ENCODE measurements at places on chromosomes 2 and 18. TPM values are rescaled to one million over a fixed set of nuclear protein-coding genes. Genes with fewer than 3 reads are reported as not detected.

The KIF1A gene
- polyA plus RNA-seq: 15.8 TPM

The LYPD1 gene
- 4.0 TPM for polyA plus RNA-seq

The SKOR2 gene
- polyA plus RNA-seq: not detected

- no peaks in the 10 kb centered on the region for H3K27me3 ChIP-seq
- no peaks in the 10 kb centered on the region for H3K36me3 ChIP-seq
- no peak for DNase-seq
- H3K4me1 ChIP-seq: no peaks in the 10 kb centered on the region
- H3K4me3 ChIP-seq: no peak overlapping the region
Observed at GRCh38 chr2:182818925-182819324, 47.5 kb downstream of the FRZB start.

- peak; percentile 27 for DNase-seq
- H3K4me3 ChIP-seq: no peak overlapping the region
- no peaks in the 10 kb centered on the region for H3K4me1 ChIP-seq
- H3K27ac ChIP-seq: no peak overlapping the region
Observed at GRCh38 chr2:33108483-33109443, 162.0 kb downstream of the LTBP1 start.

The CCNYL1 gene
- polyA plus RNA-seq: 19.6 TPM

GRCh38 chr2:205270689-205271088 lies 411.6 kb upstream of the NRP2 start:
- H3K36me3 ChIP-seq: no peaks in the 10 kb centered on the region
- no peak for DNase-seq
- no peak overlapping the region for H3K27ac ChIP-seq
- no peaks in the 10 kb centered on the region for H3K4me1 ChIP-seq

DNA sequence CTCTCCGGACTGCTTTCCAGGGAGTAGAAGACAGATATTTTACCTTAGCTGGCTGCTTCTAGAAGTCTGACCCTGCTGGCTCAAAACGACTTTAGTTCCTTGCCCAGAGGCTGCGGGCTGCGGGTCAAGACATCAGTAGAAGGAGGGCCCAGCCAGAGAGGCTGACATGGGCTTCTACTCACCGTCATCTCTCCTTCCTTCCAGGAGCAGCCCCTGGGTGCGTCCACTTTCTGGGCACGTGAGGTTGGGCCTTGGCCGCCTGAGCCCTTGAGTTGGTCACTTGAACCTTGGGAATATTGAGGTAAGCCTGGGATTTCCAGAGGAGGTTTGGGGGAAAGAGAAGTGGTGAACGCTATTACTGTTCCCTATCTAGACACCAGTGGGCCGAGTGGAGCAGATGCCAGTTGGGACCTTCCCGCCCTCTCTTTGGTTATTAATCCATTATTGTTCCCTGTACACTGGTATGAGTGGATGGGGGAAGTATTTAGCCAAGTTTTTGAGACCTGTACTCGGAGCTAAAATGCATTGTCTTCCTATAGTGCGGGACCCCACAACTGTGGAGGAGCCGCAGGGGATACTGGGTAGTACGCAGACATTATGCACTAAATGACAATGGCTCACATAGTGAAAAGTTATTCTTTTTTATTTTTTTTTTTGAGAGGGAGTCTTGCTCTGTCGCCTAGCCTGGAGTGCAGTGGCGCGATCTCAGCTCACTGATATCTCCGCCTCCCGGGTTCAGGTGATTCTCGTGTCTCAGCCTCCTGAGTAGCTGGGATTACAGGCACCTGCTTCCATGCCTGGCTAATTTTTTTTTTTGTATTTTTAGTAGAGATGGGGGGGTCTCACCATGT lies 26.3 kb upstream of the CASP8 start:
- H3K4me3 ChIP-seq: peak overlapping the region; percentile 64
- no peaks in the 10 kb centered on the region for H3K36me3 ChIP-seq
- peak overlapping the region; percentile 98 for H3K27ac ChIP-seq
- peaks cover 29% of the 10 kb centered on the region for H3K4me1 ChIP-seq
- no peaks in the 10 kb centered on the region for H3K27me3 ChIP-seq
- no peak for DNase-seq

DNA sequence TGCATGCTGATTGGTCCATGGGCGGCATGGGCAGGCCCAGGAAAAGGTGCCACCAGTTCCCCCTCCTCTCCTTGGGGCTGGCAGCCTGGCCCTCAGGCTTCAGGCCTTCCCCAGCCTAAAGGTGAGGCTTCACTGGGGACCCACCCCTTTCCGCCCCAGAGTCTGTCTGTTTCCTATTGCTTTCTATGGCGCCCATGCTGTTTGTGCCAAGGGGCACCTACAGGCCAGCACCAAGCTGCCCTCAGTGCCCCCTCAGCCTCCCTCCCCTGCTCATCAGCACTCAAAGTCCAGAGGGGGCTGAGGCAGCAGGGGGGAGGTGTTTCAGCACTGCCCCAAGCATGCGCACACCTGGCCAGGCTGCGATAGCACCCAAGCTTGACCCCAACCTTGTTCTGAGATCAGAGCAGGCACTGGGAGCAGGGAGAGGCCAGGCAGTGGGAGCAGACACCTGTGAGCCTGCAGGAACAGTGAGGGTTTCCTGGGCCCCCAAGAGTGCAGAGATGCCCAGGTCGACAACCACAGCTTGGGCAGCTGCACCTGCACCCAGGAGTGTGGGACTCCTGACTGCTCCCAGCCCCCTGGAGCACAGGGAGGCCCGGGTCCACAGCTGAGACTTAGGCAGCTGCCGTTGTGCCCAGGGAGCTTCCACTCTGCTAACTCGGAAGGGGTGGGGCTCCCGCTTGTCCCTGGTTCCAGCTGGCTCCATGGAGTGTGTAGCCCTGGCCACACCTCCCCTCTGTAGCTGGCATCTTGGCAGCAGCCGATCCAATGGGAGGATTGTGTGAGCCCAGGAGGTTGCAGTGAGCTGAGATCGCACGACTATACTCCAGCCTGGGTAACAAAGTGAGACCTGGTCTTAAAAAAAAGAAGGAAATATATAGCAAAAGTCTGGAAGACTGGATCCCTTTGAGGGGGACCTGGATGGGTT lies 69.1 kb downstream of the NCAPH start:
- H3K27ac ChIP-seq: no peak overlapping the region
- H3K4me3 ChIP-seq: no peak overlapping the region
- peaks cover 4% of the 10 kb centered on the region for H3K4me1 ChIP-seq
- H3K27me3 ChIP-seq: no peaks in the 10 kb centered on the region

The ZNF892 gene
- polyA plus RNA-seq: 1.6 TPM

The ZNF516 gene
- polyA plus RNA-seq: 18.4 TPM

The SLC20A1 gene
- polyA plus RNA-seq: 42.1 TPM

GRCh38 chr18:65852273-65852672 lies 101.5 kb downstream of the CDH7 start:
- H3K27me3 ChIP-seq: no peaks in the 10 kb centered on the region
- DNase-seq: no peak
- H3K4me1 ChIP-seq: no peaks in the 10 kb centered on the region
- no peak overlapping the region for H3K4me3 ChIP-seq
- H3K27ac ChIP-seq: no peak overlapping the region

The OTOS gene
- not detected for polyA plus RNA-seq

The FIGN gene
- polyA plus RNA-seq: 1.3 TPM

- H3K36me3 ChIP-seq: no peaks in the 10 kb centered on the region
- no peaks in the 10 kb centered on the region for H3K4me1 ChIP-seq
- no peaks in the 10 kb centered on the region for H3K27me3 ChIP-seq
- H3K4me3 ChIP-seq: no peak overlapping the region
- DNase-seq: no peak
- H3K27ac ChIP-seq: no peak overlapping the region
Observed at GRCh38 chr18:22663378-22663777, 245.7 kb upstream of the CTAGE1 start.

GRCh38 chr2:68287580-68288441 lies 31.9 kb downstream of the CNRIP1 start:
- H3K27me3 ChIP-seq: peaks cover 7% of the 10 kb centered on the region
- no peak overlapping the region for H3K27ac ChIP-seq
- no peaks in the 10 kb centered on the region for H3K4me1 ChIP-seq
- no peaks in the 10 kb centered on the region for H3K36me3 ChIP-seq

GRCh38 chr18:48959921-48960920 lies 9.5 kb upstream of the SMAD7 start:
- no peaks in the 10 kb centered on the region for H3K27me3 ChIP-seq
- H3K4me1 ChIP-seq: peaks cover 26% of the 10 kb centered on the region
- H3K36me3 ChIP-seq: no peaks in the 10 kb centered on the region

DNA sequence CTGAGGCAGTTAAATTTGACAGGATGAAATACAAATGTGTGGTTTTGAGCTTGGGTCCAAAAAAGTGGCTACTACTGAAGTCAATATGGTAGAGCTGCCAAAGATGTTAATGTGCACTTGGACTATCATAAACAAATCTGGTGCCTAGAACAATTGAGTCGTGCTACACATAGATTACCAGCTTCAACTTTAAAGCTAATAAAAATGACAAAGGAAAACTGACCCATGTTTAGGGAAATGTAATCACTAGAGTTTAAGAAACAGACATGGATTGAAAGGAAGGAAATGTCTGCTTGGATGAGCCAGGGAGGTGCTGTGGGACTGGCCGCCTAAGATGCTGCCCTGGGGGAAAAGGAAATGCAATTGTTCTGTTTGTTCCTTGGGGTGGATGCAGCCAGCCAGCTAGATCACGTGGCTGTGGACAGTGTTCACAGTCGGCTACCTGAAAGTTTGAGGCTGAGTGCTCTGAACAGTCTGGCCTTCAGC lies 36.6 kb downstream of the CYB5A start:
- DNase-seq: no peak
- H3K4me3 ChIP-seq: no peak overlapping the region
- peaks cover 12% of the 10 kb centered on the region for H3K36me3 ChIP-seq
- peaks cover 9% of the 10 kb centered on the region for H3K4me1 ChIP-seq

DNA sequence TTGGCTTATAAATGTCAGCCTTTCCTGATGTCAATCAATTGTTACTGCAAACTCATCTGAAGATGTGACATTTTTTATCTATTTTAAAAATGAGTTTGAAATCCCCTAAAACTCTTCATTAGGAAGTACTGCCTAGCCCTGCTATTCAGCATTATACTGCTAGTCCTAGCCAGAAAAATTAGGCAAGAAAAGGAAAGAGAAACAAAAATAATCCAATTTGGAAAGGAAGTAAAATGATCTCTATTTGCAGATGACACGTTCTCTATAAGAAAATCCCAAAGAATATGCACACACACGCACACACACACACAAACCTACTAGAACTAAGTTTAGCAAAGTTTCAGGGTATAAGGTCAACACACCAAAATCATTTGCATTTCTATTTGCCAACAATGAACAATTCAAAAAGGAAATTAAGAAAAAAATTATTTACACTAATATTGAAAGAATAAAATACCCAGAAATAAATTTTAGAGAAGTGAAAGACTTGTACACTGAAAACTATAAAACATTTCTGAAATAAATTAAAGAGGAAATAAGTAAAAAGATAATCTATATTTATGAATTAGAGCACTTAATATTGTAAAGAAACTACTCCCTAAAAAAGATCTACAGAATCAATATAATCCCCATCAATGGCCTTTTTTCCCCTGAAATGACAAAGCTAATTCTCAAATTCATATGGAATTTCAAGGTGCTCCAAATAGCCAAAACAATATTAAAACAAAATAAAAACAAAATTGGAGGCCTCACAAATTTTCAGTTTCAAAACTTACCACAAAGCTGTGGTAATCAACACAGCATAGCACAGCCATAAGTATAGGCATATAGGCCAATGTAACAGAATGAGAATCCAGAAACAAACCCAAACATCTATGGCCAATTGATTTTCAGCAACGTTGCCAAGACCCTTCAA lies 433.7 kb upstream of the TRIB2 start:
- DNase-seq: no peak
- H3K36me3 ChIP-seq: no peaks in the 10 kb centered on the region
- no peak overlapping the region for H3K4me3 ChIP-seq
- H3K27ac ChIP-seq: no peak overlapping the region
- H3K27me3 ChIP-seq: no peaks in the 10 kb centered on the region

DNA sequence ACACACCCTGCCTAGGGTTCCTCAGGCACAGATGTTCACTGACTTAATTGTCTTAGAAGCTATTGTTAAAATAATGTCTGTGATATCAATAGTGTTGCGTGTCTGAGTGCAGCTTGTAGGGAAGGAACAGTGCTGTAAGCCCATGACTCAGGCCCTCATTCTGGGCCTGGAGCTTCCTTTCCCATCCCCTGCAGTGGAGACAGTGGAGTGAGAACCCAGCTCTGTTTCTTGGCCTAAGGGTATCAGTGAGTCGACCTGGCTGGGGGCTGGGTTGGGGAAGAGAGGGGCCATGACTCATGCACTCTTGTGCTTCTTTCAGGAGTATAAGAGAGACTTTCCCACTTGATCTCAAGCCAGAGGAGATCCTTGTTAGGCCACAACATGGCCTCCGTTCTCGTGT lies 106.8 kb downstream of the HRH4 start:
- no peak for DNase-seq
- H3K4me1 ChIP-seq: no peaks in the 10 kb centered on the region
- no peak overlapping the region for H3K27ac ChIP-seq
- H3K36me3 ChIP-seq: no peaks in the 10 kb centered on the region
- no peak overlapping the region for H3K4me3 ChIP-seq

DNA sequence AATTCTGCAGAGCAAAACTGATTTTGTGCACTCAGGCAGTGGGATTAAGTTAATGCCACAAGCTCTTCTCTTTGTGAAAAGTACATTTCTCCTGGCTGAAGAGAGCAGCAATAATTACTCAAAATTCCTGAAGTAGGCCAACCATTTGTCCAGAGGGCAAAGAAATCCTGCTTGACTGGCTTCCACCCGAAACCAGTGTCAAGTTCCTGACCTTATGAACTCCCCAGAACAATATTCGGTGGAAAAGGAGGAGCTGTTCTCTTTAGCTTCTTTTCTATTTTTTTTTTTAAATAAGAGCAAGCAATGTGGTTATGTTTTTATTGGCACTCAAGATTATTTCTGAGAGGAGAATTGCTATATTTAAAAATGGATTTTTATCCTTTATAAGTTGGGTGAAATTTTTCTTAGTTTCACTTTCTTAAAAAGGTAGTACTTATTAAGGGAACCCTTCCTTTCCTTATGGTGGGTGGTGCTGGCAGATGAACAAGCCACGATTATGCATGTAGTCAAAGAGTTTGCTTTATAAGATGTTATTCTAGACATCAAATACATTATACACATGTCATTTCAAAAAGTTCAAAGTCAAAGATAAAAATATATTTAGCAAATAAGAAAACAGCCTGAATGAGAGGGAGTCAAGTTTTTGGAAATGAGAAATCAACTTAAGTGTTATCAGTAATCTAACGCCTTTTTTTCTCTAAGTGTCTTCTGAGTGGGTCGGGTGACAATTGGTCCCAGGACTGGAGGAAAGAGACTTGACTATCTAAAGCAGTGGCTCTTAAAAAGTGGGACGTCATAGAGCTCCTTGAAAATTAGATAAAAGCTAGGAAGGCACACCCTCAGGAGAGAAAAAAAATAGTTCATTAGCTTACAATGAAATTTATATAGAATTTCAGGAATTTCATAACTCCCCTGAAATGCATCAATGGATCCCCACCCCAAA lies 194.5 kb downstream of the IKZF2 start:
- H3K27me3 ChIP-seq: no peaks in the 10 kb centered on the region
- no peaks in the 10 kb centered on the region for H3K36me3 ChIP-seq
- H3K4me1 ChIP-seq: no peaks in the 10 kb centered on the region
- DNase-seq: no peak

GRCh38 chr2:230672836-230673235 lies 39.8 kb upstream of the CAB39 start:
- no peaks in the 10 kb centered on the region for H3K27me3 ChIP-seq
- no peak overlapping the region for H3K27ac ChIP-seq
- no peak for DNase-seq
- no peaks in the 10 kb centered on the region for H3K36me3 ChIP-seq
- H3K4me3 ChIP-seq: no peak overlapping the region
- peaks cover 2% of the 10 kb centered on the region for H3K4me1 ChIP-seq

The RPL31 gene
- polyA plus RNA-seq: 4,666 TPM

- H3K36me3 ChIP-seq: peaks cover 55% of the 10 kb centered on the region
- no peak overlapping the region for H3K4me3 ChIP-seq
- H3K27me3 ChIP-seq: no peaks in the 10 kb centered on the region
- H3K27ac ChIP-seq: peak overlapping the region; percentile 49
- peaks cover 24% of the 10 kb centered on the region for H3K4me1 ChIP-seq
Observed at GRCh38 chr2:25256488-25256875, 85.2 kb downstream of the DNMT3A start.
